ENCODE measurements at places on chromosomes 3 and 15.

DNA sequence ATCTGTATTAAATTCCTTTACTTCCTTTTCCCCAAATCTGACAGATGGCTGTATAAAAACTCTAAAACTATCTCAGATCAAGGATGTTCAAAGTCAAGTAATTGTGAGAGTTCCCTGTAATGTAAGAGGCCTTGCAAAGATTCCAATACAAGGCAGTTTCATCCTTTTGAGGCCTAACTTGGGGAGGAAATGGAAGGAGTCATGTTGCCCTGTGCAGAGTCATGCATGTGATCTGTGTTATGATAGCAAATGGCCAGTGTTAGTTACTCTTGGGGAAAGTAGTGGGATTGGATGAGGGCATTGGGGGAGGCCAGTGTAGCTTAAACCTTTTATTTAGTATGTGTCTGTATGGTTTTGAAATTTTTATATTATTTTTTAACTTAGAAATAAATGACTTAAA, 23.7 kb upstream of the FBXL22 start:
- DNase-seq, result no peak

DNA sequence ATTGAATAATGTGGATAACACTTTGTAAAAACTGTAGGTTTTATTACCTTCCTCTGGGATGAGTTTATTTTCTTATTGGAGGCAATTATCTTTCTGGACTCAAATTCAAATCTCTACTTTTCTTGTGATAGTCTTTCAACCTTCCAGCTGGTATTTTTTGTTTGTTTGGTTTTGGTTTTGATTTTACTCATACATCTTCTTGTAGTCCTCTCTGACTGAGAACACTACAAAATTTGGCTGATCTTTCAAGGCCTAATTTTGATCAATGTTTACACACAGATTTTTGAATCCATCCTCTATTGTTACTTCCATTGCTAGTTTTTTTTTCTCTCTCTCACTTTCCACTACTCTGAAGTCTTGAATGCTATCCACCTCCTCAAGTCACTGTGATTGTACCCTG, 303.8 kb upstream of the NECTIN3 start:
- no peak for DNase-seq

- DNase-seq, result no peak
These were observed 160.1 kb upstream of the TMC3 start for GRCh38 chr15:81534124-81534523.

- no peak for DNase-seq
These were observed 22.7 kb downstream of the ZIC4 start for GRCh38 chr3:147383617-147384016.

DNA sequence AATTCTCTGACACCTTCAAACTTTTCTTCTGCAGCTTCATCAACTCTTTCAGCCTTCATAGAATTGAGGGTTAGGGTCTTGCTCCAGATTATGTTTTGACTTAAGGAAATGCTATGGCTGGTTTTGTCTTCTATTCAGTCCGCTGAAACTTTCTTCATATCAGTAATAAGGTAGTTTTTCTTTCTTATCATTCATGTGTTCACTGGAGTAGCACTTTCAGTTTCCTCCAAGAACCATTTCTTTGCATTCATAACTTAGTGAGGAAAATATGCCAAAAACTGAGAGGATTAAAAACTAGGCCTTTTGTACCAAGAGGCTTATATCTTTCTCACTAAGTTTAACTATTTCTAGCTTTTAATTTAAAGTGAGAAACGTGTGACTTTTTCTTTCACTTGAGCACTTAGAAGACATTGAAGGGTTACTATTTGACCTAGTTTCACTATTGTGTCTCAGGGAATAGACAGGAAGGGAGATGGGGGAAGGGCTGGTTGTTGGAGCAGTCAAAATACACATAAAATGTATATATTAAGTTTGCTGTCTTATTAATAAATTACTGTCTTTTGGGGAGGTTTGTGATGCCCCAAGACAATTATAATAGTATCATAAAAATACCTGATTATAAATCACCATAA, 1110.1 kb downstream of the TBL1XR1 start:
- DNase-seq, result no peak

- DNase-seq, result no peak
These were observed 56.1 kb upstream of the UBE2E1 start for GRCh38 chr3:23749609-23750008.

DNA sequence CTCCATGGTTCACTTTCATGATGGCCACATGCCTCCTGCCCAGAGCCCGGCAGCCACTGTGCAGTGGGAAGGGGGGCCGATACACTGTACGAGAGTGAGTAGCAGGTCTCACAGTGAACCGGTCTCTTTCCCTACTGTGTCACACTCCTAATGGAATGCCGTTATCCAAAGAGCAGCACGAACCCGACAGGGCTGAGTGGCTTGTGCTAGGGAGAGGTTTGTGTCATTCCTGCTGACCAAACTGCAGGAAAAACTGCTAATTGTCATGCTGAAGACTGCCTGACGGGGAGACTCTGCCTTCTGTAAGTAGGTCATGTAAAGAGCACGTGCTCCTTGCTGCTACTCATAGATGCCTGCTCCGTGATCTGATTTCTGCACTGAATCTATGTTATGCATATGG, 105.1 kb downstream of the ARPP21 start:
- no peak for DNase-seq

Measured in hepatic stellate cell (primary cell).